ENCODE measurements at places on chromosomes 1 and 21.

DNA sequence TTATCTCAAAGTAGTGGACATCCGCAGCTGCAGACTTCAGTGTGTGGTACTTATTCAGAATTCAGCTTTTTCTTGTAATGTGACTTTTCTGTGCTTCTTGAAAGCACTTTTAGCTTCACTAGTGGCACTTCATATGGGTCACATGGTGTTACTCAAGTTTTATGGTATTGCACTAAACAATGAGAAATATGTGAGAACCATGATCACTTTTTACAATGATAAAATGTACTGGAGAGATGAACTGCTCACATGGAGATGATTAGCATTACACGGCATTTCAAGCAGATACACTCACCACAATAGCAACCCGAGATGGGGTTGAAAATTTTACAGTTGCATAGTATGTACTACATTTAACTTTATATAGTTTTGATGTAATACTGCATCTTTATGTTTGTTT lies 40.1 kb upstream of the GPR52 start:
- no peak for DNase-seq

DNA sequence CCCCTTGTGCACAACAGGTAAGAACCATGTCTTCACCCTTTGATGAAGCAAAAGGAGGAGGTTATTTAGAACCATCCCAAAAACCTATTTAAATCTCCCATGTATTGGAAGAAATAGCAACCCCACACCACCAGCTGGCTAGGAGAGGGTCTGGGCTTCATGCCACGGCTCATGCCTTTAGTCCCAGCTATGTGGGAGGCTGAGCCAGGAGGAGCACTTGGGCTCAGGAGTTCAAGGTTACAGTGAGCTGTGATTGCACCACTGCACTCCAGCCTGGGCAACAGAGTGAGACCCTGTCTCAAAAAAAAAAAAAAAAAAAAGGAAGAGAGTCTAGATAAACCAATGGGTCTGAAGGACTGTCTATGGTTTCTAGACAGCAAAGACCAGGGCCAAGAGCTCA lies 197.9 kb upstream of the COA6 start:
- DNase-seq: no peak

DNA sequence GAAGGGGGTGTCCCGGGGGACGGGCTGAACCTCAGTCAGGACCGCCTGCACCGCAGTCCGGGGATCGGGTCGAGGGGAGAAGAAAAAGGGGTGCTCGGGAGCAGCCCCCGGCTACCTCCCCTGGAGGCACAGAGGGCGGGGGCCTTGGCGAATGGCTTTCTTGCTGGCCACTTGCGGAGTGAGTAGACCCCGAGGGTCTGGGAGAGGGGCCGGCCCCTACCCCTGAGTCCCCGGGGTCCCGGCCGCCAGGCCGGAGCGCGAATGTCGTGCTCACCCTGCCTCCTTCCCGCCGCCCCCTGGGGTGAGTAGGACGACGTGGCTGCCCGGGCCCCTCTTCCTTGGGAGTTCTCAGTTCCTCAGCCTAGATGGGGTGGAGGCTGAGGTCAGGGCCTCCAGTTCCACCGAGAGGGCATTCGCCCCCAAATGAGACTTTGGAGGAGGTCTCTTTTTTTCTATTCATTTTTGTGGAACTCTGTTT lies 113.0 kb downstream of the OSBPL9 start:
- no peak for DNase-seq

DNA sequence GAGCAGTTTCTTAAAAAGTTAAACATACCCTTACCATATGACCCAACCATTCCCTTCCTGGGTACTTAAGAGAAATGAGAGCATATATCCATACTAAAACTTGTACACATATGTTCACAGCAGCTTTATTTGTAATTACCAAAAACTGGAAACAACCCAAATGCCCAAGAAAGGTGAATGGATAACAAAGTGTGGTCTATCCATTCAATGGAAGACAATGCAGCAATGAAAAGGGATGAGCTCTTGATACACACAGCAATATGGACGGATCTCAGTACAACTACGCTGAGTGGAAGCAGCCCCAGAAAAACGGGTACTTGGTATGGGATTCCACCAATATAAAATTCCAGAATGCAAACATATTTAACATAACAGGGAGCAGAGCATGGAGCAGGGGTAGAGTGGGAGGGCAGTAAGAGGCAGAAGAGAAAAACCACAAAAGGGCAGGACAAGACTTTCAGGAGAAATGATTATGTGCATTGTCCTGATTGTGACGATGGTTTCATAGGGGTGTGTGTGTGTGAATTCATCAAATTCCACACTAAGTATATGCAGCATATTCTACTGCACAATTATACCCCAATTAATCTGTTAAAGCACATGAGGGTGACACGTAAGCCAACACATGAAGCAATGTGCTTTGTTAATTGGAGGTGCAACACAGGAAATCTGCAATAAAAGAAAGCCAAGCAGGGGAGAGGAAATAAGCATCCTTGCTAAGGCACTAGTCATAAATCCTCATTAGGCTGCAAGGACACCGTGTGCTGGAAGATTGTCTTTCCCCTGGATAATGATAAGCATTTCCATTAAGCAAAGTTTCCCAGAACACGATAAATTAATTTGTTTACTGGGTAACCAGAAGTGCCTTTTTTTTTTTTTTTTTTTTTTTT lies 113.1 kb upstream of the KRTAP19-8 start:
- DNase-seq: no peak

DNA sequence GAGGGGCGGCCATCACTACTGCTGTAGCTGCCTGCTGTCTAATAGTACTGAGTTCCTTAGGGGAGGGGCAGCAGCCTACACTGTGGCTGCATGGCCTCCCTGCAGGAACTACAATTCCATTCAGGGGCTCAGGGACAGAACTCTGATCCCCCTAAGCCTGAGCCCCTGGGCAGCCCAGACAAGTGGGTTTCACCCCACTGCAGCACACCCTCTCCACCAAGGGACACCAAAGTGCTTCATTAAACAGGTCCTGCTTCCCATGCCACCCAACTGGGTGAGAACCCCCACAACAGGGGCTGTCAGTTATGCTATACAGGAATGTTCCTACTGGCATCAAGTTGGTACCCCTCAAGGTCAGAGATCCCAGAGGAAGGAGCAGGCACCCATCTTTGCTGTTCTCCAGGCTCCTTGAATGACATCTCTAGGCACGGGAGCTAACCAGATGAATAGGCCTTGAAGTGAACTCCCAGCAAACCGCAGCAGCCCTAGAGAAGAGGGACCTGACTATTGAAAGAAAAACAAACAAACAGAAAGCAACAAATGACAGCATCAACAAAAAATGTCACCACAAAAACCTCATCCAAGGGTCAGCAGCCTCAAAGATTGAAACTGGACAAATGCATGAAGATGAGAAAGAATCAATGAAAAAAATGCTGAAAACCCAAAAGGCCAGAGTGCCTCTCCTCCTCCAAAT lies 437.4 kb downstream of the NUF2 start:
- no peak for DNase-seq

DNA sequence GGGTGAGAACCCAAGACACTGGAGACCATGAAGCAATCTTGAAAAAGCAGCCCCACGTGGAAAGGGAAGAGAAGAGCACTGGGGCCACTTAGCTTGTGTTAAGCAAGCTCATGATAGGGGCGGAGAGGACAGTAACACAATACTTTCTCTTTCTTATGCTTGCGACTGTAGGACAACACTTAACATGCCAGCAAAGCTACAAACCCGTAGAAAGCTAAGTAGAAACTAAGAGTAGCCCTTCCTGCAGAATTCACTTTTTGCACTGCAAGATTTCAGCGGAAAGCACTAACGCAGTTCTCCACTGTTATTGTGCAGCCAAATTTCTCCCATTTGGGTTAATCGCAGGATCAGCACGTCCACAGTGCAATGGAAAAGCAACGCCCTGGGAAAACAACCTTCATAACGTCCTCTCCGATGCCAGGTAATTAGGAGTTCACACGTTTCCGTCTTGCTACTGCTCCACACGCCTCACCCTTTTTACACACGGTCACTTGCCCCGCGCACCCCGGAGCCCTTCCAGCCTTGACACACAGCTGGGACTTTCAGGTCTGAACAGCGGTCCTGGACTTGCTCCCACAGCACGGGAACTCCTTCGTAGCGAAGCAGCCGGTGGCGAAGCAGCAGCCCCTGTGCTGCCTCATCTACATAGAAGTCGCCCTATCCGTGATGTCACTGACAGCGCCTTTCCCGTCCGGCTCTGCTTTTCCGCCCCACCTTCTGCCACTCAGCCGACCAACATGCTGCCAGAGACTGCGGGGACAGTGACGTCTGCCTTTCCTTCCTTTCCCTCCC lies 148.6 kb downstream of the PPIAL4G start:
- DNase-seq: peak; percentile 69

GRCh38 chr1:51425273-51425672 lies 93.8 kb downstream of the EPS15 start:
- no peak for DNase-seq

- DNase-seq: no peak
Measured at GRCh38 chr1:88302843-88303486, 381.1 kb upstream of the PKN2 start.

DNA sequence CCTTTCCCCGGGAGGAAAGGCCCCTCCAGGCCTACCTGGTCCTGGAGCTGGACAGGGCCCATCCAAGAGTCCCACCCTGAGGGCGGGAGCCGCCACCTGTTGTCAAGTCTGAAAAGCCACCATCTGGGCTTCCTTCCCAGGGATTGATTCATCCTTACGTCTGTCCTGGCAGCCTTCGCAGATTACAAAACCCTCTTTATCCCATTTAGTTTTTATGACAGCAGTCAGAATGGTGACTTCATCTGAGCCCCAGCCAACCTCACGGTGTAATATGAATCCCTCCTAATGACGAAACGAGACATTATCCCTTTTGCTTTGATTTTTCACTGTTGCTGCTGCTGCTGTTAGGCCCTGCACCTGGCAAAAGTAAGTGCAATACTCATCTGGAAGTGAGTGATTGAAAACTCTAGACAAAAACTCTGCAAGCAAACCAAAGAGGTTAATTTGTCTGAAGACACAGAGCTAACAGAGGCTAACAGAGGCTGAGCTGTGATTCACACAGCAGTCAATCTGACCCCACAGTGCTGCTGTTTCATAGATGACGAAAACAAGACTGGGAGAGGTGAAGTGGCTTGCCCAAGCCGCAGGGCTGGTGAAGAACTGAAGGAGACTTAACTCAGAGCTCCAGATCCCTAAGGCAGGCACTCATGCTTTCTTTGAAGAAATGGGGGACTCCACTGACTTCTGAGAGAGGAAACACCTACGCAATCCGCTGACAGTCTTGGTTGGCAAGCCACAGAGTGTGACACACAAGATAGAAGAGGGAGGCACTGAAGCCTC lies 30.0 kb upstream of the S100A7 start:
- no peak for DNase-seq

GRCh38 chr1:215776336-215776735 lies 209.2 kb downstream of the KCTD3 start:
- no peak for DNase-seq

GRCh38 chr1:74065081-74065480 lies 132.9 kb downstream of the LRRIQ3 start:
- no peak for DNase-seq

DNA sequence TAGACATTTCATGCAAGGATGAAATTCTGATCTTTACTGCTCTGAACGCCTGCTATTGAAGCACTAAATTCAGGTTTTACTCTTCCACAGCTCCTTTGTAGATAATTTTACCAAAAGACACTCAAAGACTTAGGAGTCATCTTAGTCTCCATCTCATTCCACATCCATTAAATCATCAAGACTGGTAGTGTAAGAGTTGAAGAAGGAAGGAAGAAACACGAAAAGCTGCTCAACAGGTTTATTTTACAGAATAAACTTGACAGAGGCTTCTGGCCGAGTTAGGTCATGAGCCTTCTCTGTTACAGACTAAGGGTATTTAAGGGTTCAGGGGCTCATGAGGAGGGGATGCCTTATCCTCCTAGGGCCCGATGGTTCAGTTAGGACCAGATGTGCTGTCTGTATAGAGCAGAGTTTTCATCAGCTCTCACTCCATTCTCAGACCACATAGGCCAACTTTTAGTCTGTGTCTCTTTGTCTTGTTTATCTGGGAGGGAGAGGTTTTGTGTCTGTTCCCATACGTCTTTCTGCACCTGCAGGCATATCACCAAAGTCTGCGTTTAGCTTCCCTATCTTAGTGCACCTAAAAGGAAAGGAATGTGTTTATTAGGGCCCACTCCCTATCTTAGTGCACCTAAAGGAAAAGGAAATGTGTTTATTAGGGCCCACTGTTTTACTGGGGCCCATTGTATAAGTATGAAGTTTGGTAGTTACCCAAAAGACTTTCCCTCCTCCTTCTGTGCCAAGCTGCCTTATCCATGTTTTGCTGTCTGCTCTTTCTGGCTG lies 57.4 kb upstream of the RGS18 start:
- no peak for DNase-seq

Measured in stimulated activated CD4-positive, alpha-beta T cell treated with anti-CD3 and anti-CD28 coated beads, Interleukin-2, amount 100 ng/mL, for 48 hours (primary cell).